M059J (cell line): ENCODE measurements at places on chromosomes 12 and 14.

GRCh38 chr12:52125476-52125900, 46.0 kb downstream of the SMIM41 start:
- no peak for DNase-seq

DNA sequence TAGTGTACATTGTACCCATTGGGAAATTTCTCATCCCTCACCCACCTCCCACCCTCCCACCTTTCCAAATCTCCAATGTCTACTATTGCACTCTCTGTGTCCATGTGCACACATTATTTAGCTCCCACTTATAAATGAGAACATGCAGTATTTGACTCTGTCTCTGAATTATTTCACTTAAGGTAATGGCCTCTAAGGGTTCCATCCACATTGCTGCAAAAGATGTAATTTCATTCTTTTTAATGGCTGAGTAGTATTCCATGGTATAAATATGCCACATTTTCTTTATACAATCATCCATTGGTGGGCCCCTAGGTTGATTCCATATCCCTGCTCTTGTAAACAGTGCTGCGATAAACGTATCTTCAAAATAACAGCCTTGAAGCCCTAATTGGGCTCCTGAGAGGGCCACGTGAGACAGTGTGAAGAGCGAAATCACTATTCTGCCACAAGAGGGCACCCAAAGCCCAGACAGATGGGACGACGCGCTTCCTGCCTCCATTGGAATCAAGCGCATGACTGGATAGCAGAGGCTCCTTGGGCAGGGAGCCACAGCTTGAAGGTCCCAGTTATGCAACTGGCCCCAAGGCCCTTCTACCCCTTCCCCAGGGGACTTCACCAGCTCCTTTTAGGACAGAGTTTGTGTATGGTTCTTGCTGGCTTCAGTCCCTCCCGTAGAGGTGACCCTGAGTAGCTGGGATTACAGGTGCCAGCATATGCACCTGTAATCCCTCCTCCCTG, 21.3 kb upstream of the CD27 start:
- DNase-seq, result peak; percentile 87

DNA sequence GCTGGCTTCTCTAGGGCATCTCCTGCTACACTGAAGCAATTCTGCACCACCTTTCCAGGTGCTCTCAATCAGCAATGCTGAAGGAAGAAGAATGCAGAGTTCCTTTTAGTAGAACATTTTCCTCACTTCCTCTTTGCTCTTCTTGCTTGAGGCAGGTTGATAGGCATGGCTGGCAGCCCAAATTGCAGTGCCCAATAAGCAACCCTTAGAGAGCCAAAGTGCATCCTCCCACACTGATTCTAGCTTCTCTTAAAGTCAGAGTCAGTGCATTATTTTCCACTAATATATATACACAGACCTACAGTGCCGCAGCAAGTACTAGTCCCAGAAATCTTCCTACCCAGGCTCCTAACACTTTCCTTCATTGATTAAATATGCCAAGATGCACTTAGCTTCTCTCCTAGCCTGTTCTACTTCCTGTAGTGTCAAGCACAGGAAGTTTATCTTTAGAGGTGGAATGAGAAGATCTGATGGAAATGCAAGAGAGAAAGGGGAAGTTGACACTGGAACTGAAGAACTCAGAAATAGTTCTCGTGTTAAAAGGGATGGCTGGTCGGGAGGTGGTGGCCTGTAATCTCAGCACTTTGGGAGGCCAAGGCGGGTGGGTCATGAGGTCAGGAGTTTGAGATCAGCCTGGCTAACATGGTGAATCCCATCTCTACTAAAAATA, 132.7 kb downstream of the SSPN start:
- no peak for DNase-seq

DNA sequence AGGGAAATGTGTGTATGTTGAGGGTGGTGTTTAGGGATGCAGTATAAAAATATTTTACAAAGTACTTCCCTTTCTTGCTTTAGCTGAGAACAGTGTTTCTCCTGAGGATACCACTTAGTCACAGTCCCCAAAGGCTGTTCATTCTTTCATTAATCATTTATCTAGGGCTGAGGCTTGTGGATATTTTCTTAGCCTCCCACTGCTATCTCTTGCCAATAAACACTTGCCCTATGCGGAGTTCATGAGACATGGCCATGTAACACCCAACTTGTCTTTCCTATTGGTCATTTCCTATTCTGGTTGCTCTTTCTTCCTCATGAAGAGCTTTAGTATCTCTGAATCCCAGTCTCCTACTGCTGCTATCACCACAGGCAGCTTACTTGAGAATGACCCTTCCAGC, 75.1 kb downstream of the ETNK1 start:
- no peak for DNase-seq

DNA sequence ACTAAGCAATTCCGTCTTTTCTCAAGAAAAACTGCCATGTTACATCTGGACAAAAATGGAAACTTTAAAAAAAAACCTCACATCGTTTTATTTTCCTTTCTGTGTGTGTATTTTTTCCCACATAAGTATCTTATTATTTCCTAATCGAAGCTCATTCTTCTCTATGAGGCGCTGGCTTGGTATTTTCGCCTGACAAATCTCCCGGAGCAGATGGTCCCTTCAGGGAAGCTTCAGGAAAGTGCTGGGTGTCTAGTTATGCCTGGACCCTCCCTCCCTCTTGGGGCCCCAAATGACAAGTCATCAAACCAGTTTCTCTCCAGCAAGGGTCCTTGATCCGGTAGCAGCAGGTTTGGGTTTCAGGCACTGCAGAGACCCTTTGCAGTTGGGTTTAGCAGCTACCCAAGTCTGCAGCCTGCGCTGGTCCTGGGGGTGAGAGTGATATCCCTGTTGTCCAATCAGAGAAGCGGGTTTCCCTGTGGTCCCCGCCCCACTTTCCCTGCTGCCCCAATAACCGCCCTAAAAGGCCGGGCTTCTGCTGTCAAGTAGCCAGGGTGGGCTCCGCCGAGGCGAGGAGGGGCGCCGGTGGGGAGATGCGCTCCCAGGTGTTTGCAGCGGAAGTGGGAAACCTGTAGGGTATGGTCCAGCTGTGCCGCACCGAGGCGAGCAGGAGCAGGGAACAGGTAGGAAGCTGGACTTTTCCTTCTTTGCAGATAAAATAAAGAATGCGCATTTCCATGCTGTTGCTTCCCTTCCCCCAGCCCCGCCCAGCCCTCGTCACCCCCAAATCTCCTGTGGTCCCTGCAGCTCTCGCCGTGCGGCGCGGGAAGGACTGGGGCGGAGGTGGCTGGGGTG, at the start of gene CNTN1:
CNTN1 (plus strand) TSS at position 527 of the 852 bp plus-strand sequence.
- DNase-seq, result no peak
